Fibroblast of skin of left quadriceps (primary cell): ENCODE measurements at places on chromosomes 11 and 22.

- DNase-seq, result no peak
Observed at GRCh38 chr11:9516113-9516512, 55.3 kb downstream of the ZNF143 start.

DNA sequence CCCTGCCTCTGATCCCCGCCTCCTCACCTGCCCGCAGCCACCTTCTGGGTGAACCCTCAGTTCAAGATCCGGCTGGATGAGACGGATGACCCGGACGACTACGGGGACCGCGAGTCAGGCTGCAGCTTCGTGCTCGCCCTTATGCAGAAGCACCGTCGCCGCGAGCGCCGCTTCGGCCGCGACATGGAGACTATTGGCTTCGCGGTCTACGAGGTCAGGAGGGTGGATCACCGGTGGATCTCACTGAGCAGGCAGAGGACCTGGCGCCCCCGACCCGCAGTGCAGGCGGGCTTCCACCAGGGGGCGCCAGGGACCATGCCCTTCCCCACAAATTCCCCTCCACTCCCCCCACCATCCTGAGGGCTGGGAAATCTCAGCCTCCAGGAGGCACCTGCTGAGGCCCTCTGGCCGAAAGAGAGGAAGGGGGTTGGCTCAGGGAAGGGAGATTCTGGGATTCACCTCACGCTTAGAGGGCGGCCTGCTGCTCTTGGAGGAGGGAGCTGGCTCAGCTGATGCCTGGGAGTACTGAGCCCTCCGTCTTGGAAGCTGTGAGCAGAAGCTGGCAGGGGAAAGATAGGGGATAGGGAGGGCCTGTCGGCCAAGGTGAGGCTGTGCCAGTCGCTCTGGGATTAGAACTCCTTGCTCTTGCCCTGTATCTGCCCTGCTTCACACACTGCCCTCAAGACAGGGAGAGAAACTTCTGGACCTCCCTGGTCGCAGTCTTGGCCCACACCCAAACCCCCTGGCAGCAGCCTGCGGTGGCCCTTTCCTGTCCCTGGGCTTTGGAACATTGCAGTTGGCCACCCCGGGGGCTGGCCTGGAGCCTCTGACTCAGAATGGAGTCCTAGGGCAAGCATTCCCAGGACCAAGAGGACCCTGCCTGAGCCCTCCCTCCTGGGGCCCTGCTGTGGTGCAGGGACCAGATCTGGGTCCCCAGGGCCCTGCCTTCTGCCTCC is 23.2 kb downstream of the CAPN1 start:
- DNase-seq, result no peak

DNA sequence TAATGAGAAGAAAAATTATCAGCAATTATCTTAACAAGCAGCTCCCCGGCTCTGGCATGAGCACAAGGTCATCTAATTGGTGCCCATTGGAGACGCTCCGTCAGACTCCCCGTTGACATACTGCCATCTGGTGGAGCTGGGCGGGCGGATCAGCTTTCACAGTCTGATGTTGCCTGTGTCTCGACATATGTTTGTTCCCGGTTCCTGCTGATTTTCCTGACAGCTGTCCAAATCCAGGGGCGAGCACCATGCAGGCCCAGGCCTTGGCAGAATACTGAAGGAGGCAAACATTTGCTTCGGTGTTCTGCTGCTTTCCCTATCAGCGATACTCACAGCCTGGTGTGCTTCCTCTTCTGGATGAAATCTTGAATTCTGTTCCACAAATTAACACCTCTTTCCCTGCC is 43.8 kb upstream of the BARX2 start:
- DNase-seq, result peak; percentile 51

- DNase-seq, result no peak
Observed at GRCh38 chr11:10998674-10999073, 140.8 kb upstream of the ZBED5 start.

- DNase-seq, result no peak
Observed at GRCh38 chr11:96841792-96842191, 452.0 kb downstream of the JRKL start.

DNA sequence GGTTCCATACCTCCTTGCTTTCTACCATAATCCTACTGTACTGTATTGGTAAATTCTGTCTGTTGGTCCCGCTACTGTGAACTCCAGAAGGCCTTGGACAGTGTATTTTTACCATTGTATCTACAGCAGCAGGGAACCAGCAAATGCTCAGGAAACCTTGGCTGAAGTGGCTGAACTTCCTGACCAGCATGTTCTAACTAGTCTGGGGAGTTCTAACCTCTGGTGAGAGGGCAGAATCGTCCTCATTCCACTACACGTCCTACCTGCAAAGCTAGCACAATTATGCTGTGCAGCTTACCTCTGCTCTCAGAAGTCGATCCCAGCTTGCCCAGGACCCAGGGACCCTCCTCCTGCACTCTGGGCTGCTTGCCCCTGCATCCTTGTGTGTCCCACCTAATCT is 283.1 kb downstream of the TENM4 start:
- no peak for DNase-seq

DNA sequence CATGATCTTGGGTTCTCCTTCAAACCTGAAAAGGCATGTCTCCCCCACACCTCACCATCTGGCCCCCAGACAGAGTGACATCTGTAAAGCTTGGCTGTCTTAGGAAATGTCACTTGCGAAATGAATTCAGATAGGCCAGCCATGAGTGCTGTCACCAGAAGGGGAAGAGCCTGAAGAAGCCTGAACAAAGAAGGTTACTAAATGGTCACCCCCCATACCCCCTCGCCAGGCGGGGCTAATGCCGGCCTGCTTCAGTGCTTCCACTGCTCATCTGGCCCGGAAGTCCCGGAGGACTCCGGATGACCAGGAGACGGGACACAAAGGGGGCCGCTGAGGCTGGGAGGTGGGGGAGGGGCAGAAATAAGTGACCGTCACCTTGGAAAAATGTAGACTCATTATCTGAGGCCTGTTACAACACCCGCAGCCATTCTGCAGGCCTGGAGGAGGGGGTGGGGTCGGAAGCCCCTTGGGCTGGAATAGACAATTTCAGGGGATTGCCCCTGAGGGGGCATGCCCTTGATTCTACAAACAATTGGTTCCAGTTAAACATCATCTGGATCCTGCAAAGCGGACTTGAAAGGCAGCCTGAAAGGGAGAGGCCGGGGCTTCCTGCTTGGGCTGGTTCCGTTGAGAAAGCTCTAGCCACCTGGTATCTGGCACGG is 43.2 kb downstream of the NAT10 start:
- no peak for DNase-seq
